ENCODE measurements at places on chromosomes 7 and 10.

DNA sequence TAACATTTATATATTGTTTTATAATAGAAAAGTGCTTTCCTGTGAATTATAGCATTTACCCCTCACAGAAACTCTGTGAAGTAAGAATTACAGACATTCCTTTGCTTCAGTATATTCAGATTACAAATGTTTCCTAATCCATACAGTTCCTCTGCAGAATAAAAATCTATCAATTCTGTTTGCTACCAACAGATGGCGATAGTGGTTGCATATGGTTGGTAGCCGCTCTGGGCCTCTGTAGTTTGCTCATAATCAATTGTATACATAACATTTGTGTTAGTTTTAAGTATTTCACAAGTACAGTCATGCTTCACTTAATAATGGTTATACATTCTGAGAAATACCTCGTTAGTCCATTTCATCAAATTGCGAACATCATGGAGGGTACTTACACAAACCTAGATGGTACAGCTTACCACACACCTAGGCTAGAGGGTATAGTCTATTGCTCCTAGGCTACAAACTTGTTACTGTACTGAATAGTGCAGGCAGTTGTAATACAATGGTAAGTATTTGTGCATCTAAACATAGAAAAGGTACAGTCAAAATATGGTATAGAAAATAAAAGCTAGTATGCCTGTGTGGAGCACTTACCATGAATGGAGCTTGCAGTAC lies 94.4 kb upstream of the STEAP4 start:
- no peak for DNase-seq

GRCh38 chr10:31142026-31142425 lies 110.4 kb upstream of the ZNF438 start:
- no peak for DNase-seq

GRCh38 chr7:105790996-105791395 lies 85.4 kb downstream of the ATXN7L1 start:
- no peak for DNase-seq

DNA sequence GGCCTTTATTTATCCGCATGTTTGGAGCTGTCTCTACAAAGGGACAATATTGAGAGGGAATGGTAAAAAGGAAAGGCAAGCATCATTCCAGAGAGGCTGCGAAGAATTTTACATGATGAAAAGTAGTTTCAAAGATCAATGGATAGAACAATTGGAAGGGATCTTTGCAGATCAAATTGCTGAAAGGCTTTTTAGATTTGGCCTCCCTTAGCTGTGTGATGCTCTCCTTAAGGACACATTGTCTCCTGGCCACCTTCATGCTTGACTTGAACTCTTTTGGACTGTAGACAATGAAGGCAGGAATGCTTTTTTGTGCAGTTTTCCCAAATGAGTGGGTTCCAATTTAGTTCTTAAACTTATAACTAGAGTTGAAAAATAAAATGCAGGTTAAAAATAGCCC lies 344.7 kb downstream of the ARL4A start:
- no peak for DNase-seq

- DNase-seq: no peak
Observed at GRCh38 chr10:48331436-48331835, 25.0 kb downstream of the MAPK8 start.

DNA sequence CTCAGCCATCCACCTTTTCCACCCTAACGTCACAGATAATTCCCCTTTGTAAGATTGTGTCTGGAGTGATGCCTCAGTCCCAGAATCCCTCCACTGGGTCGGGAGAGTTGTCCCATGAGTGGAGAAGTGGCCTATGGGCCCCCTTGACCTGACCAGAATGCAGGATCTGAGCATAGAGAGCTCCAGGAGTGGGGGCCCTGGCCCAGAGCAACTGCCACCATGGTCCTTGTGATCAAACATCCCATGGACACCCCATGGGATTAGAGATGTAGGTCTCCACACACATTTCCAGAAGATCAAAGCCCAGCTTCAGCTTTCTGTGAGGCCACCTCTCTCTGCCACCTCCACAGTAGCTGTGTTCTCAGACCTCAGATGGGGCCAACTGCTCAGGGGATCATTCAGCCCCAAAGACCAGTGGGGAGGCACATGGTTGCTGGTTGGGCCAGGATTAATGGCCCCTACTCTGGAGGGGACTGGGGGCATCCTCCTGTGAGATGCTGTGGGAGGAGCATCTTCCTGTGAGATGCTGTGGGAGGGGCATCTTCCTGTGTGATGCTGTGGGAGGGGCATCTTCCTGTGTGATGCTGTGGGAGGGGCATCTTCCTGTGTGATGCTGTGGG lies 28.5 kb upstream of the DPYSL4 start:
- peak; percentile 58 for DNase-seq

- no peak for DNase-seq
Observed at GRCh38 chr7:102129636-102130370, 156.9 kb upstream of the SH2B2 start.

- DNase-seq: no peak
Observed at GRCh38 chr10:102118867-102119266, 1.3 kb downstream of the LDB1 start.

DNA sequence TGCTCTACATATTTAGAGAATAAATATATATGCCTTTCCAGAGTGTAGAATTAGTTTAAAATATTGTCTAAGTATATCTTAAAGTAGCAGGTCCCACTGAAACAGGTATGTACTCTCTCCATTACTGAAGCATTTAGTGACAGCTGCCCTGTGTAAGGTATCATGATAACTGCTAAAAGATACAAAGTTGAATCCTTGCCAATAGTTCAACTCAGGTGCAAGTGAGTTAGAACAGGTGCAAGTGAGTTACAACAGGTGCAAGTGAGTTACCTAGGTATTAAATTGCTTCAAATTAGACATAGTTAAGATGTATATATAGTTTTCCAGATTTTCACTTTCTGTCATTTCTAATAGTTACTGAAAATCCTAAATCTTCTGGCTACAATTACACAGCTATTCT lies 119.1 kb downstream of the CNOT4 start:
- DNase-seq: no peak
